ENCODE measurements at places on chromosomes 7 and 10. TPM values are rescaled to one million over a fixed set of nuclear protein-coding genes. Genes with fewer than 3 reads are reported as not detected.
A peak's percentile ranks its signal among the peaks of the same experiment; 100 is the strongest.

DNA sequence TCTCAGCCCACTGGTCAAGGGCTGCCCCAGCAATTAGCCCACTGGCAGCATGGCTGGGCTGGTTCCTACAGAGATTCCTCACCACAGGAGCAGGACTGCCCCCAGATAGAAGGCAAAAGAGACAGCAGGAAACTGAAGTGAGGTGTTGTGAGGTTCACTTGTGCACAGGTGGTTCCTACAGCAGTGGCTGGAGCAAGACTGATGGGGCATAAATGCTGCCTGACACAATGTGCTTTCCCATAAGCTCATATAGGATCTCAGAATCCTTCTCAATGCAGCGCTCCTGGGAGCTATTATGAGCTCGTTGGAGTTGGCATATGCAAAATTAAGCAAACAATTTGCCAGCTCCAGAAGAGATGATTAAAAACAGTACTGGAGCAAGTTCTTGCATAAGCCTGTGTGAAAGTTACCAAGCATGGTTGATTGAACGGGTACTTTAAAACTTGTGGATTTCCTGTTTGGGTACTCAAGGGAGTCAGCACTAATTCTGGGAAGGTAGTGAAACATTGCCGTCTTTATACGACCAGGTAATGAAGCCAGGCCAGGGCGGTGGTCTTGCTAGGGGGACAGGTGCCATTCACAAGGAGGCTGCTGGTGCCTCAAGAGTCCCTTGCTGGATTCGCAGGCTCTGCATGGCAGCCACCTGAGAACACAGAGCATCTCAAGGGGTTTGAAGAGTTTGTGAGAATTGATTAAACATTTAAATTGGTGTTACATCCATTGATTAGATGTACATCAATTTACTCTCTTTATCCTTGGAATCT, 20.3 kb upstream of the PRKCQ start:
- H3K4me3 ChIP-seq, result no peak overlapping the region
- H3K4me1 ChIP-seq, result no peaks in the 10 kb centered on the region
- H3K27me3 ChIP-seq, result no peaks in the 10 kb centered on the region
- H3K36me3 ChIP-seq, result no peaks in the 10 kb centered on the region
- DNase-seq, result no peak

HOXA10 gene
- total RNA-seq, result 0.55 TPM

DNA sequence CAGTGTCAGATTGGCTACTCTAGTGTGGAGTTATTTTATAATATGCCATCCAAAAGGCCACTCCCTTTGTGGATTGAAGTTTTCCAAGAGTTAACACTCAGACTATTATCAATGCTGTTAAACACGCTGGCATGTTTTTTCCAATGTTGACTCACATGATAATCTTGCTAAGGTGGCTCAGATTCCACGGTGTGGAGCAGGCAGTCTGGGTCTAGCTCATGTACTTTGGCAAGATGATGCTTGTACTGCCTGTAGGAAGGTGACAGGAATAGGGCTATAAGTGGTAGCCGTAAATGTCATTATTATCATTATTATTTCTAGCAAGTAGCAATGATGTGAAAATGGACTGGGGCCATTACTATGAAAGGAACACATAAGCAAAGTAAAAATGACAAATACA, 79.4 kb upstream of the TBX20 start:
- H3K36me3 ChIP-seq, result no peaks in the 10 kb centered on the region
- H3K27ac ChIP-seq, result no peak overlapping the region
- no peaks in the 10 kb centered on the region for H3K27me3 ChIP-seq

DNA sequence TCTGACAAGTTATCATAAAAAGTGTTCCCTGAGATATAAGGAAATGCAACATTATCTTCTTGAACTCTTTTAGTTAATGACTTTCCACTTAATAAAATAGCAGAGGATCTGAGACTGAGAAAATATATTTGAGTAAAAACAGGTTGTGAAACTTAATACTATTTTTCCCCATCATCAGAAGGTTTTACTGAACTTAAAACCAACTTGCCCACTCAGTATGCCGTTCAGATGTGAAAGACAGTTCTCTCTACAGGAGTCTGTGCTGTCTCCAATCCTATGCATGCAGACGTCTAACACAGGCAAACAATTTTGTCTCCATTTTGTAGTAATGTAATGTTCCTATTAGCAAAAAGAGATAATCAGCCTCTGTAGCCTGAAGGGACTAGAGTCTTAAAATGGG, 38.2 kb upstream of the CYP2C18 start:
- DNase-seq, result no peak
- no peaks in the 10 kb centered on the region for H3K27me3 ChIP-seq
- H3K4me1 ChIP-seq, result no peaks in the 10 kb centered on the region
- no peaks in the 10 kb centered on the region for H3K36me3 ChIP-seq
- no peak overlapping the region for H3K4me3 ChIP-seq

GRCh38 chr7:134184767-134185166, 57.6 kb downstream of the LRGUK start:
- no peaks in the 10 kb centered on the region for H3K27me3 ChIP-seq
- H3K36me3 ChIP-seq, result no peaks in the 10 kb centered on the region
- no peak overlapping the region for H3K27ac ChIP-seq
- H3K4me1 ChIP-seq, result no peaks in the 10 kb centered on the region

GRCh38 chr7:2379821-2380450, 23.5 kb upstream of the CHST12 start:
- H3K27ac ChIP-seq, result no peak overlapping the region
- H3K4me1 ChIP-seq, result no peaks in the 10 kb centered on the region
- H3K36me3 ChIP-seq, result peaks cover 90% of the 10 kb centered on the region
- H3K4me3 ChIP-seq, result no peak overlapping the region
- no peaks in the 10 kb centered on the region for H3K27me3 ChIP-seq

GRCh38 chr10:4034907-4035598, 250.0 kb upstream of the KLF6 start:
- no peak for DNase-seq
- H3K4me3 ChIP-seq, result peak overlapping the region; percentile 16
- H3K27ac ChIP-seq, result peak overlapping the region; percentile 44

DNA sequence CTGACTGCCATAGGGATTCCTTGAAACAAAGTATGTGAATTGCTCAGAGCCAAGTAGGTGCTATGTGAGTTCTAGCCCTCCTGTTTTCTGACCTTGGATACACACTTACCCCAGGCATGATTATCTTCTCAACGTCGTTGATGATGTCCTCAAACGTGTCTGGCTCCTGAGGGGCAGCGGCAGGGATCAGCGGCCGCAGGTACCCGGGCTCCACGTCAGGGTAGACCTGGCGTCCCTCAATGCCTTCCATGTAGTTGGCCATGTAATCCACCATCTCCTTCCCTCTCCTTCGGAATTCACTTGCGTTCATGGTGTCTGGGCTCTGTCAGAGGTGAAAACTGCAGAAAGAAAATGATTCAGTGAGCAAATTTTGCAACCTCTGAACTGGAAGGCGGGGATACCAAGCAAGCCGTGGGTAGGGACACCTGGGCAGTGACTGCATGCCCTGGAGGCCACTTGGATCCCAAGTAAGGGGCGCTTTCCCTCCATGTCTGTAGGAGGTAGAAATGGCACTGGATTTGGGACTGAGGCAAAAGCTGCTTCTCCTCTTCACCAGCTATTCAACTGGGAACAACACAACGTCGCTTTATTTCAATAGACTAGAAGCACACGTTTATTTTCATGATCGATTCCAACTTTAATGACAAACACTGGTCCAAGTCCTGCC, 21.3 kb downstream of the DDC start:
- no peak overlapping the region for H3K27ac ChIP-seq
- H3K4me3 ChIP-seq, result no peak overlapping the region
- no peak for DNase-seq

DNA sequence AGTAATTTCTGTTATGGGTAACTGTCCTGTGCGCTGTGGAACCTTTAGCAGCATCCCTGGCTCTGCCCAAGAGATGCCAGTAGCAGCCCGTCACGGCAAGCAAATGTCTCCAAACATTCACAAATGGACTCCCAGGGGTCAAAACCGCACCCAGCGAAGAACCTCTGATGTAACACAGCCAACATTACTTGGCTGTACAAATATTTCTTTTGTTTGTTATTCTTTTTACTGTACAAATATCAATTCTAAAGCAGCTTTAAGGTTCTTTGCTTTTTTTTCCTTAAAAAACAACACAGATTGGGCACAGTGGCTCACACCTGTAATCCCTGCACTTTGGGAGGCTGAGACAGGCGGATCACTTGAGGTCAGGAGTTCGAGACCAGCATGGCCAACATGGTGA, 182.5 kb downstream of the KMT2E start:
- no peak overlapping the region for H3K4me3 ChIP-seq
- H3K4me1 ChIP-seq, result peaks cover 1% of the 10 kb centered on the region
- no peaks in the 10 kb centered on the region for H3K27me3 ChIP-seq
- H3K27ac ChIP-seq, result no peak overlapping the region
- peaks cover 14% of the 10 kb centered on the region for H3K36me3 ChIP-seq
- no peak for DNase-seq

DNA sequence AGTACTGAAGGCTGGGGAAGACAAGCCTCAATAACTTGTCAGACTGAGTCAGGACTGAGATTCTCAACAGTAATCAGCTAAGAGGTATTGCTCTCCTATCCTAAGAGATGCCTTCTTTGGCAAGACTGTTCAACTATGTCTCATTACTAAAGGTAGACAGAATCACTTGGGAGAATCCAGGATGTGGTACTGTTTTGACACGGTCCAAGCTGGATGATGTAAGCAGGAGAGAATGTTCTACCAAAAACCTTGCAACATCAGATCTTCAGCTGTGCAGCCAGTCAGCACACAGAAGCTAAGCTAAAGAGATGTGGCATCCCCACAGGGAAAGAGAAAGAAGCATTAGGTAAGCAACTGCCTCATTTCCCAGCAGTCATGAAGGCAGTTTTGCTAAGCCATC, 391.4 kb downstream of the NRG3 start:
- no peak overlapping the region for H3K4me3 ChIP-seq
- no peak for DNase-seq
- H3K27me3 ChIP-seq, result no peaks in the 10 kb centered on the region
- H3K36me3 ChIP-seq, result no peaks in the 10 kb centered on the region
- no peaks in the 10 kb centered on the region for H3K4me1 ChIP-seq

GRCh38 chr10:88136712-88137111, 273.3 kb downstream of the PTEN start:
- no peak for DNase-seq
- no peak overlapping the region for H3K27ac ChIP-seq
- no peak overlapping the region for H3K4me3 ChIP-seq
- no peaks in the 10 kb centered on the region for H3K27me3 ChIP-seq
- H3K4me1 ChIP-seq, result no peaks in the 10 kb centered on the region

- H3K27me3 ChIP-seq, result peaks cover 100% of the 10 kb centered on the region
- DNase-seq, result no peak
- H3K36me3 ChIP-seq, result no peaks in the 10 kb centered on the region
- peaks cover 29% of the 10 kb centered on the region for H3K4me1 ChIP-seq
Measured at GRCh38 chr10:101773923-101774588, 1.9 kb downstream of the FGF8 start.

GIMAP6 gene
- total RNA-seq, result 19.4 TPM

DNA sequence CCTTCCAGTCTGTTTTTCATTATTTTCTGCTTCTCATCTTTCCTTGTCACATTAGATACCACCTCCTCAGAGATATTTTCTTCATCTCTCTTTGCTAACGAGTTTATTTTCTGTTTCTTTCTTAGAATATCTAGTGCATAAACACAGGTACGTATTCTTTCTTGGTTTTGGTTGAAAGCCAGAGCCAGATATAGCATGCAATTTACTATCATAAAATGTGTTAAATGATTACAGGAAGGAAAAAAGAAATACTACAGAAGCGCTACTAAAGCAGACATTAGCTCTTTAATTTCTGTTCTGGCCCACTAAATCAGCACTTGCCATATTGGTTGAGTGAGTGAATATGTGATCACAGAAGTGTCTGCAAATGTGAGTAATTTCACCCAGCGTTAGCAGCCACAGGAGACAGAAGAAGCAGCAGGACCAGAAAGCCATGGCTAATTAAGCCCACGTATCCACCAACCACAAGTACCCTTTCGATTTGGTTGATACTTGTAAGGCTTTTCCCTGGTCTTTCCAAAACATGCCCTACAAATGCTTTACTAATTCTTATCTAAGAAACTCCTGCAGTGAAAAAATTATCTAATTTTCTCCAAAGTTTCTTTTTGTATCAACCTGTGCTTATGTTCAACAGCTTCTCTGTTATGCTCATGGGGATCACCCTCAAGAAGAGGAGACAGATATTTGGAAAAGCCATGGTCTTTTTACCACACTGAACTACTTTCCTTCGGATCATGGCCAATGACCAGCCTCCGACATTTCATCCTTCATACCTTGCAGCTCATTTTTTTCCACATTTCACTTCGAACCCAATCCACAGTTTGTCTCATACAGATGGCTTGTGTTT, 23.1 kb upstream of the MACC1 start:
- no peaks in the 10 kb centered on the region for H3K36me3 ChIP-seq
- no peak overlapping the region for H3K27ac ChIP-seq
- no peaks in the 10 kb centered on the region for H3K4me1 ChIP-seq
- no peak for DNase-seq

GRCh38 chr7:105885387-105886111, 9.2 kb upstream of the ATXN7L1 start:
- H3K27ac ChIP-seq, result no peak overlapping the region
- DNase-seq, result no peak
- H3K27me3 ChIP-seq, result no peaks in the 10 kb centered on the region
- H3K4me1 ChIP-seq, result no peaks in the 10 kb centered on the region
- no peaks in the 10 kb centered on the region for H3K36me3 ChIP-seq

GRCh38 chr10:124643330-124644009, 100.7 kb downstream of the FAM53B start:
- H3K4me3 ChIP-seq, result no peak overlapping the region
- H3K27me3 ChIP-seq, result no peaks in the 10 kb centered on the region
- no peaks in the 10 kb centered on the region for H3K36me3 ChIP-seq
- DNase-seq, result peak; percentile 62
- H3K4me1 ChIP-seq, result peaks cover 43% of the 10 kb centered on the region
- H3K27ac ChIP-seq, result no peak overlapping the region

- no peaks in the 10 kb centered on the region for H3K27me3 ChIP-seq
- H3K36me3 ChIP-seq, result peaks cover 65% of the 10 kb centered on the region
- peaks cover 65% of the 10 kb centered on the region for H3K4me1 ChIP-seq
- H3K27ac ChIP-seq, result peak overlapping the region; percentile 99
Measured at GRCh38 chr10:17231788-17232187, 3.7 kb downstream of the VIM start.

DNA sequence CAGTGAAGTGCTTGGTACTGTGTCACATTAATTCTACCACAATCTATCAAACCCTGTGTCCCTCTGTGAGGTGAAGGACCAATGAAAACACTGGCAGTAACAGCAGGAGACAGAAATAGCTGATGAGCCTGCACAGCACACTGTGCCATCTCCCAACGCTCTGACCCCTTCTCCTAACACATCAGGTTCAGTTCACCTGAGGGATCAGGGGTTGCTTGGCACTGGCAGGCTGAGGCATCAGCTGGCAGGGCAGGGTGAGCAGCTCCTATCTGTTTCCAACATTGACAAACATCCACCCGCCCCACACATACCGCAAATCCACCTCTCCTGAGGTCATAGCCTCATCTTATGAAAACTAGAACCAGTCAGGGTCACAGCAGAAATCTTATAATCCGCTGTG, 120.9 kb downstream of the ICA1 start:
- no peaks in the 10 kb centered on the region for H3K36me3 ChIP-seq
- H3K4me1 ChIP-seq, result no peaks in the 10 kb centered on the region
- no peak overlapping the region for H3K27ac ChIP-seq
- no peaks in the 10 kb centered on the region for H3K27me3 ChIP-seq
- no peak overlapping the region for H3K4me3 ChIP-seq

Data from left lung (tissue), 14 donors.